ENCODE measurements at places on chromosomes 12 and 14. TPM values are rescaled to one million over a fixed set of nuclear protein-coding genes. Genes with fewer than 3 reads are reported as not detected.

GRCh38 chr14:74670726-74671411, 42.0 kb downstream of the AREL1 start:
- no peak for DNase-seq

DNA sequence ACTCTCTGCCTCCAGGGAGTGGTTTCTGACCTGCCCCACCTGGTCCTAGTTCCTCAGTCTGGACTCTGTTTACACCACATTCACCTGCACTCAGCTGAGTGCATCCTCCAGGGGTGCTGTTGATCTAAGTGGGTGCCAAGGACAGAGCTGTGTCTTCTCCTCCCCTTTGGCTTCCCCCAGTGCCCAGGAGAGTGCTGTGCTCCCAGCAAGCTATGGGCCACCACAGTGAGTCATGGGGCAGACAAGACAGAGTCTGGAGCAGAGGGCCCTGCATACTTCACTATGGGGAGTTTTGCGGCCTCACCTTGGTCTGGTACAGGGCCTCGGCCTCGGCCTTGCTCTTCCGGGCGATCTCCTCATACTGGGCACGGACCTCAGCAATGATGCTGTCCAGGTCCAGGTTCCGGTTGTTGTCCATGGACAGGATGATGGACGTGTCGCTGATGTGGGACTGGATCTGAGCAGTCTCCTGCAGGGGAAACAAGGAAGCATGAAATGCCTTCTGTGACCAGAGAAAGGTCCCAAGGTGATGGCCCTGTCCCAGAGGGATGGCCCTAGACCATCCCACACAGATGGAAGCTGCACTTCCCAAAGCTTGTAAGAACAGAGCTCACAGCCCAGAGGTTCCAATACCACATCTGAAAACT, 4.9 kb downstream of the KRT73 start:
- DNase-seq, result peak; percentile 5

DNA sequence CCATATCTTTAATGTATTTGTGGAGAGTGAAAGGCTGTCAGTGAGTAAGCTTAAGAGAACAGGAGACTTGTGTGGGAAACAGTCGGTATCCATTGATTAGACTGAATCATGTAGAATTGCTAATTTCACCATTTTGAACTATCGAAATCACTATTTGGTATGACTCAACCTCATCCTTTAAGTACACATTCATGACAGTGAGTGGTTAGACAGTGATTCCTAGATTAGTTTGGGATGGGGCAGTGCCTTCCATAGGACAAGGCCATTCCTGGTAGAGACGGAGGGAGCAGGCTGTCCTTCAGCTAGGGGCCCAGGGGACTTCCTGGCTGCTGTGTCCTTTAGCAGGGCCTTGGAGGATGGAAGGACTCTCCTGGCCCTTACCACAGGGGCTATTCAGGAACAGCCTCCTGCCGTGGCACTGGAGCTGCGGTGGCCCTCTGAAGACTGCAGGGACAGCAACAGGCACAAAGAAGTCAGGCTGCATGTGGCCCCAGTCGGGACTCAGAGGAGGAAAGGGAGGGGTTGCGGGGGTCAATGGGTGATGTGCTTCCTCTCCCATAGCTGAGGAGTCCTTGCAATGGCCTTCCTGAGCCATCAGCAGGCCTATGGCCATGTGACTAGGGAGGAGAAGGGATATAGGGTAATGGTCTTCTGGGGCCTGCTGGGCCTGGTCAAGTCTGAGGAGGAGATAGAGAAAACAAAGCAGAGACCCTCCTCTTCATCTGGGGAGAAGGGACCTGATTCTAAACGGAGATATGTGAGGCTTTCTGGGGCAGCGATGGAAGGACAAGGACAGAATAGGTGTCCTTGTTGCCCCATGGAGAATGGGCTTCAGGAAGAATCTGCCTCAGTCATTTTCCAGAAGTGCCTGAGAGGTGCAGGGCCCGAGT, 11.2 kb downstream of the SERPINA1 start:
- DNase-seq, result peak; percentile 17

The ASPG gene
- polyA plus RNA-seq, result 58.1 TPM

The EPYC gene
- polyA plus RNA-seq, result not detected

The SGPP1 gene
- polyA plus RNA-seq, result 24.0 TPM

Data from kidney (tissue), 22 donors.